ENCODE measurements at places on chromosomes 4 and X. TPM values are rescaled to one million over a fixed set of nuclear protein-coding genes. Genes with fewer than 3 reads are reported as not detected.

Gene SAGE1
- total RNA-seq = not detected

Gene GABRE
- 1.5 TPM for total RNA-seq

Gene WWC2
- 14.7 TPM for total RNA-seq

Gene CSN1S1
- total RNA-seq = not detected
